ENCODE measurements at places on chromosomes 6 and 20.

GRCh38 chr20:61765081-61765870, 300.4 kb downstream of the TAF4 start:
- DNase-seq = no peak

- DNase-seq = no peak
Observed at GRCh38 chr6:90787446-90787845, 200.6 kb upstream of the MAP3K7 start.

GRCh38 chr20:44129911-44130718, 56.9 kb downstream of the JPH2 start:
- no peak for DNase-seq

DNA sequence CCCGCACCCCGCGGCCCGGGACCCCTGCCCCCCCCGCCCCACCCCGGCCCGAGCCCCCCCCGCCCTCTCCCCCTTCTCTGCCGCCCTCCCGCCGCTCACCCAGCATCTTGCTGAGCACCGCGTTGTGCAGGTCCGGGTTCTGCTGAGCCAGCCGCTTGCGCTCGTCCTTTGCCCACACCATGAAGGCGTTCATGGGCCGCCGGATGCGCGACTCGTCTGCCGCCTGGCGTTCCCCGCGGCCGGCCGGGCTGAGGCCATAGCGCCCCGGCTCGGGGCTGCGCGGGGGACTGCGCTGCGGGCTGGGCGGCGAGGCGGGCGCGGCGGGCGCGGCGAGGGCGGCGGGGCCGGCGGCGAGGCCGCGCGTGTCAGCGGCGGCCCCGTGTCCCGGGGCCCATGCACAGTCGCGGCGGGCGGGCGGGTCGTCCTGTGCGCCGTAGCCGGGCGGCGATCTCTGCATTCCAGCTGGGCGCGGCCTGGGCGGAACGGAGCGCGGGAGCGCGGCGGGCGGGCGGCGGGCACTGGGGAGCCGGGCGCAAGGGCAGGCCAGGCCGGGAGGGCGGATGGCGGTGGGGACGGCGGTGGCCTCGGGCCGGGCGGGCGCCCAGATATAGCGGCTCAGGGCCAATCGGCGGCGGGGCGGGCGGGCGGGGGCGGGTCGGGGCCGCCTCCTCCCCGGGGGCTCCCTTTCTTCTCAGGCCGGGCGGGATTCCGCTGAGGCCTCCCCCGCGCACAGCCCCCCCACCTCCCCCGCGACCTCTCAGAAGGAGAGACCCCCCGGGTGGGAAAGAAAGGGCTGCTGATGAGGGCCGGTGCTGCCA, at the start of gene SOX18:
Gene SOX18 (minus strand): TSS at position 580 of the 818 bp plus-strand sequence. CDS start 123 bp downstream, at position 457.
- no peak for DNase-seq

DNA sequence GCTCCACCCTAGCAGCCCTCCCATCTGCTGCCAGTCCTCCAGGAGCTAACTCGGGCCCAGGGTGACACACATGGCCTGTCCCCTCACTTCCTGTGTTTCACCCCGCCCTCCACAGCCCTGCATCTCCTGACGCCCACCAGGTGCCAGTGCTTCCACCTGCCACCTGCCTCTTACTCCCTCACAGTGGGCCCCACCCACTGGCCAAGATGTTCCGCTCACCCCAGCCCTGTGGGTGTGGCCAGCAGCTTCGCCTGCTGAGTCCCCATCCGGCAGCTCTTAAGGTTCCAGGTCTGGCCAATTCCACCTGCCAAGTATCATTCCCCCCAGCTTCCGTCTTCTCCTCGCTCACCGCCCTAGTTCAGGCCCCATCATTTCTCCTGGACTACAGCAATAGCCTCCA, 184.1 kb downstream of the MBOAT1 start:
- DNase-seq = peak; percentile 47

GRCh38 chr6:100475554-100476320, 11.0 kb upstream of the SIM1 start:
- DNase-seq = no peak

GRCh38 chr6:138434925-138435324, 30.9 kb downstream of the HEBP2 start:
- DNase-seq = no peak

- DNase-seq = no peak
Observed at GRCh38 chr20:19945732-19946670, 71.2 kb upstream of the NAA20 start.

- no peak for DNase-seq
Observed at GRCh38 chr6:29553268-29554057, 6.1 kb downstream of the UBD start.

DNA sequence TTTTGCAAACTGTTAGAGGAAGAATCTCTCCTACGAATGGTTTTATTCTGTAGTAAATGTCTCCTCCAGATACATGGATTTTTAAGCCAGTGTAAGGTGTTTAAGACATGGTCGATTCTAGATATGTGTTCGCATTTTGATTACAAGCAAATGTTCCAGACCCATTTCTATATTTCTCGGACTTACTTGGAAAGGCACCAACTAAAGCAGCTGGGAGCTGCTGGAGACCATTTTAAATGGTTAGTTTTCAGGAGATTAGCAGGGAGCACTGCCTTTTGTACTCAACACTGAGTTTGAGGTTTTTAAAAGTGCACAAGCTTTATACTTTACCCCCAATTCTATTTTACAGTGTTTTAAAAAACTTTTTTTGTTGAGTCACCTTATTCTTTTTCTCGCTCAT, 857.0 kb downstream of the KIF16B start:
- no peak for DNase-seq

GRCh38 chr6:34667481-34668238, 28.9 kb downstream of the ILRUN start:
- DNase-seq = no peak

GRCh38 chr6:80437221-80437620, 330.8 kb downstream of the BCKDHB start:
- no peak for DNase-seq

GRCh38 chr6:51365566-51365965, 546.9 kb downstream of the TFAP2B start:
- DNase-seq = no peak

DNA sequence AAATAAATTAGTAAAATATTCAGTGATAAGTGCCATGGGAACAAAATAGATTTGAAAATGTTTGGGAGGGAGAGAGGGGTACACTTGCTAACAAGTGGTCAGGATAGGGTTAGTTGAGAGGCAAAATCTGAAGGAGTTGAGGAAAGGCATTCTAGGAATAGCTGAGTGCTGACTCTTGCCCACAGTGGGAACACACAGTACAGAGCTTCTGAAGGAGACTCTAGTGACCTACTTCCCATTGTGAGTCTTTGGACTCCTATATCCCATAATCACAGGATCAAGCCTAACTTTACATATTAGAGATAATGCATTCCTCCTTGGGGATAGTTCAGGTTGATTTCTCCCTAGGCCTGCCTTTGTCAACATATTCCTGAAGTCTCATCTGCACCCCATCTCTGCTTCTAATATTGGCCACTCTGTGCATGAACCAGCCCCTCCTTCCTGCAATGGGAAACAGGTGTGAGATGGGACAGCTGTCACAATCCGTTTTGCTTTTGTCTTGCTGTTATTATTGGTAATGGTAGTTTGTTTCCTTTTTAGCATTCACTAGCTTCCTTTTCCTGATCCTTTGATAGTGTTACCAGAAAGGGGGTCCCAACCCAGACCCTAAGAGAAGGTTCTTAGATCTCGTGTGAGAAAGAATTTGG, 2.6 kb upstream of the TRIM38 start:
- no peak for DNase-seq

- DNase-seq = peak; percentile 67
Observed at GRCh38 chr6:28985462-28986164, 19.5 kb downstream of the ZNF311 start.

DNA sequence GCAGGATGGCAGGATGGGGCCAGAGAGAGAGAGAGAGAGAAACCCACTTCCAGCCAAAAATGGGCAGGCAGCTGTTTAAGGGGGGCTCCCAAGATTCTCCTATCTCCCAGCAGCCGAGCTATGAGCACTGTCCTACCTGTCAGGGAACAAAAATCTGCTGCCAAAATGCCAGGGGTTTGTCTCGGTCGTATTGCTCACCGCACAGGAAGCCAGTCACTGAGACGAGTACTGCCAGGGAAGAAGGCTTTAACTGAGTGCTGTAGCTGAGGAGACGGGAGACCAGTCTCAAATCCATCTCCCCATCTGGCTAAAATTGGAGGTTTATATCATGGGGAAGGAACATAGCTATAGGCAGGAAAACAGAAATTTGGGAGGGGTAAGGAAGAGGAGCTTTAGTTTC, 22.3 kb downstream of the GGTLC1 start:
- DNase-seq = no peak

- no peak for DNase-seq
Observed at GRCh38 chr20:58025233-58025632, 203.2 kb downstream of the ANKRD60 start.

DNA sequence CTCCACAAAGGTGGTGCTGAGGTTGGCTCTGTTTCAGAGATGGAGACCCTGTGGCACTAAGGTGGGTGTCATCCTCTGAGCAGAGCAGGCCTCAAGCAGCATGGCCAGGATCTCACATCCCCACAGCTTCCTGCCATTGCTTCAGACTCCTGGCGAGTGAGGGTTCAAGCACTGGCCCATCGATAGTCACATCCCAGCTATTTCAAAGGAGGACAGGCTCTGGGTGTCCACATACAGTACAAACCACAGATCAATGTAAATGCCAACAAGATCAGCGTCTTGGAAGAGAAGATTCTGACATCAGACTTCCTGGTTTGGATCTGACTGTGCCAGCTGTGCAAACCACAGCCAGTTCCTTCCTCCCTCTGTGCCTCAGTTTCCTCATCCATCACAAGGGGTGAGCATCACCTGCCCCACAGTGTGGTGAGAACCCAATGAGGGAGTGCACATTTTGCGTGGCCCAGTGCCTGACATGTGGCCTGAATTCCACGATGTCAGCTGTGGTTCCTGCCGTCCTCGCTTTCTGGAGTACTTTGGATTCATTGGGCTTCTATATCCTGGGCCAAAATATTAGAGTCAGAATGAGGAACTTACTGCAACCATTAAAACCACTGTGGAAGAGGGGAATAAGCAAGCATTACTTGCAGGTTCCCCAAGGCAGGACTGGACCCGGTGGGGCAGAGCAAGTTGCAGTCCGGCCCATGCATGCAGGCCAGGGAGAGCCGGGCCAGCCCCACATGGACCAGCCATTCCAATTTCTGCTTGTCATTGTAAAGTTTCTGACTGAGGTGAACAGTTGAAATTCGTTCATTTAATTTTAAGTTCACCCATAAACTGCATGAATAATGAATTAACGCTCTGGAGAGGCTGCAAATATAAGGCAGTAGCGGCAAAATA, 236.0 kb downstream of the TTLL2 start:
- no peak for DNase-seq

DNA sequence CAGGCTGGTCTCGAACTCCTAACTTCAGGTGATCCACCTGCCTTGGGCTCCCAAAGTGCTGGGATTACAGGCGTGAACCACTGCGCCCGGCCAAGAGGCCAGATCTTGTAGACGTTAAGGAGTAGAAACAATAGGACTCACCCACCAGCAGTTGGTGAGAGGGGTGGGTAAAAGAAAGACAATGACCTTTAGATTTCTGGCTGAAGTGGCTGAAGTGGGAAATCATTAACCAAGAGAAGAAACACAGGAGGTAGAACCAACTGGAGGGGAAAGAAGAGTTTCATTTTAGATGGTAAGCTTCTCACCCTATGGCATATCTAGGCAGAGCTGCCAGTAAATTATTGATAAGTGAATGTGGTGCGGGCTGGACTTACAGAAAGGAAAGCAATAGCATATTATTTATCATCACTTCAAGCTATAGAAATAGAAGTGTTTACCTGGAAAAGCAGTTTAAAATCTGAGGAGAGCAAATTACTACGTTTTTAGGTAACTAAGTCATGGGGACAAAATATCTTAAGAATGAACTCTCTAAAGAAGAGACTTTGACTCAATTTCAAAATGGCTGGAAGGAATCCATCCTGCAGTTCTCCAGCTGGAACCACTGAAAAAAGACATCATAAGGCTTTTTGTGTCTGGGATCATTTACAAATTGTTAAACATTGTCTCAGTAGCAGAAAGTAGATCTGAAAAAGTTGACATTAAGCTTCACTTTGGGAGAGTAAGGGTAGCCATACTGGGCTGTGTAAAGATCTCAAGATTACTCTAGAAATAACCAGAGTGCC, 109.6 kb downstream of the ALDH8A1 start:
- no peak for DNase-seq

- DNase-seq = no peak
Observed at GRCh38 chr6:157464653-157465535, 83.9 kb downstream of the ZDHHC14 start.

- DNase-seq = no peak
Observed at GRCh38 chr6:36263390-36264000, 6.4 kb upstream of the PNPLA1 start.

- DNase-seq = no peak
Observed at GRCh38 chr6:85685713-85686112, 43.0 kb upstream of the SYNCRIP start.

DNA sequence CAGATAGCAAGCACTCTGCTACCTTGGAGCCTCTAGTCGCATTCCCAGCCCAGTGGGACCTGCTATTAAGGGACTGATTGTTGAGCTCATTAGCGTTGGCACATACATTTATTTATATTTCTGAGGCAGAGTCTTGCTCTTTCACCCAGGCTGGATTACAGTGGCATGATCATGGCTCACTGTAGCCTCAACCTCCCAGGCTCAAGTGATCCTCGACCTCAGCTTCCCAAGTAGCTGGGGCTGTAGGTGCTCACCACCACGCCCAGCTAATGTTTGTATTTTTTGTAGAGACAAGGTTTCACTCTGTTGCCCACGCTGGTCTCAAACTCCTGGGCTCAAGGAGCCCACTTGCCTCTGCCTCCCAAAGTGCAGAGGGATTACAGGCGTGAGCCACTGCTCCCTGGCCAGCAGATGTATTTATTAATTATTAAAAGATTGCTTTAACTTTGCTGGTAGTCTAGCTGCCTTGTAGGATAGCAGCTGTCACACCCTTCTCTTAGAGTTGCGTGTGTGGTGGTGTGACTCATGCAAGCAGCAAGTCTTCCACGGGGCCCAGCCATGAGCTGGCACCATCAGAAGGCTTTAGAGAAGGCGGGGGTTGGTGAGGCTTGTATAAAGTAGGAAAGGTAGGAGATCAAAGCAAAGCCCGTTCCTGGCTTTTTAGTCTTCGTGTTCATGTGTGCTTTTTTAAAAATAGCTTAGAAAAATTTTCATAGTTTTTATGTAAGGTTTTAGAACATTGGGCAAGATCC, 16.5 kb downstream of the ACTR5 start:
- DNase-seq = no peak

DNA sequence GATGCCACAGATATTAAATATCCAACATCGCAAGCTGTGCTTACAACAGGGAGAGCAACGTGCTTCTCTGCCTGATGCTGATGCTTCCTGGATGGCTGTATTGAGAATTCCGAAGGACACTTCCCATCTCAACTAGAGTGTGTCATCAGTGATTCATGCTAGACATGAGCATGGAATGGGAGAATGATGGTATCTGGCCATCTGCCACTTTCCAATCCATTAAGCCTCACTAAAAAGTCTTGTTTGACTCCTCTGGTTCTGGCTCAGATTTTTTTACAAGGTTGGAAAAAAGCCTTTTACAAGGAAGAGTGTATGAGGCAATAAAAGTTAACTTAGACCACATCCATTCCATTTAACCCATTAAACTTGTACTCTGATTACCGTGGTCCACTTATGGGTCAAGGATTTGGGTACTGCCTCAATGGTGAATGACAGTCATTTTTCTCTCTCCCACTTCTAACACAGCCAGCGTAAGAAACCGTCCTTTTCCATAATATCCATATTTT, 265.3 kb downstream of the UST start:
- no peak for DNase-seq

- no peak for DNase-seq
Observed at GRCh38 chr6:34484899-34485298, 19.0 kb downstream of the PACSIN1 start.

GRCh38 chr20:35767683-35768481, 3.9 kb upstream of the PHF20 start:
- DNase-seq = no peak

- DNase-seq = no peak
Observed at GRCh38 chr20:44807051-44807683, 3.2 kb downstream of the RIMS4 start.

GRCh38 chr6:46035242-46035641, 19.6 kb upstream of the CLIC5 start:
- no peak for DNase-seq
